COLO829 (cell line): ENCODE measurements at places on chromosomes 4 and X.

- DNase-seq = peak; percentile 89
Measured at GRCh38 chr4:140095694-140096482, 58.1 kb downstream of the MAML3 start.

- DNase-seq = no peak
Measured at GRCh38 chrX:46380148-46380752, 165.0 kb downstream of the ZNF674 start.

GRCh38 chr4:57156242-57156990, 46.2 kb upstream of the IGFBP7 start:
- DNase-seq = no peak

- DNase-seq = peak; percentile 64
Measured at GRCh38 chr4:108454227-108454626, 166.1 kb upstream of the RPL34 start.

DNA sequence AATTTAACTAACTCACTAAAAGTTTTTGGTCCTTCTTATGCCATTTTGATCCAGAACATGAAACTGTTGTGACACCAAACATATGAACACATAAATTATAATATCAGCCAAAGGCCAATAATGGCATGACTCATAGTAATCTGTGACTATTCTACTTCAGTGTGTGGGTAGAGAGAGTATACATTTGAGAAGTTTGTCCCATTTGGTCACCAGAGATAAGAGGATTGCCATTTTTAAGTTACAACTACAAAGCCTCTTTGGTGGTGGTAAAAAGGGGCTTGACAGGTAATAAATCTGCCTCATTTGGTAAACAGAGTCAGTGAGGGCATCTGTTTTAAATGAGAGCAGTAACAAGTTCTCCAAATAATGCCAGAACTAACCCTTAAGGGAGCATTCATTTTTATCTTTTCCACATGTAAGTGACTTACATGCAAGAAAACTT, 117.9 kb downstream of the TBC1D19 start:
- no peak for DNase-seq

DNA sequence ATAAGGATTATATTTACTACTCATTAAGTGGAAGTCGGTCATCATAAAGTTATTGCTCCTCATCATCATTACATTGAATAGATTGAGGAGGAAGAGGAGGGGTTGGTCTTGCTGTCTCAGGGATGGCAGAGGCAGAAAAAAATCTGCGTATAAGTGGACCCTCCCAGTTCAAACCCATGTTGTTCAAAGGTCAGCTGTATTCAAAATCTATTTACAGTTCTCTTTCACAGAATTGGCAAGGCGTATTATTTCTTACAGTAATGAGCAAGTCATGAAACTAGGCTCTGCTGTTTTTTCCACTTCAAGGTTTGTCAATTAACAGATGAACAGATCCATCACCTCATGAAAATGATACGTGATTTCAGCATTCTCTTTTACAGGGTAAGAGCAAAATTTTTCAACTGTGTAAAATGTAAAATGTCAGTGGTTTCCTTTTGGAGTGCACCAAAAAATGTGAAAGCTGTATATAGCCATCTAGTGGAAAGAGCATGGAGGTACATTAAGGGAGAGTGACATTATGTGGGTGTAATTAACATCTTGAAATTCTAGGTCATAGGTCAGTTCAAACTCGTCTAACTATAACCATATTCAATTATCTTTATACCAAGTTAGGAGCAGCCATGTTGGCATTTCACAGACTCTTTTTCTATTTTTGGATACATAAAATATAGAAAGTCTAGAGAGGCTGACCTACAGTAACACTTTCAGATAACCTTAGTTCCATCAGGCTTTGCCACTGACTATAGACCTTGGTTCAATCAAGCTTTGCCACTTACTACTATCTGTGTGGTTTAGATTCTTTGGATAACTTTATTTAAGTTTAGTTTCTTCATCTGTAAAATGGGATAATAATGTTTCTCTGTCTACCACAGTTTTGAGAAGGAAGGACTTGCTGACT, 30.1 kb downstream of the NEIL3 start:
- peak; percentile 43 for DNase-seq

GRCh38 chr4:126899331-126899801, 733.4 kb upstream of the INTU start:
- peak; percentile 76 for DNase-seq

DNA sequence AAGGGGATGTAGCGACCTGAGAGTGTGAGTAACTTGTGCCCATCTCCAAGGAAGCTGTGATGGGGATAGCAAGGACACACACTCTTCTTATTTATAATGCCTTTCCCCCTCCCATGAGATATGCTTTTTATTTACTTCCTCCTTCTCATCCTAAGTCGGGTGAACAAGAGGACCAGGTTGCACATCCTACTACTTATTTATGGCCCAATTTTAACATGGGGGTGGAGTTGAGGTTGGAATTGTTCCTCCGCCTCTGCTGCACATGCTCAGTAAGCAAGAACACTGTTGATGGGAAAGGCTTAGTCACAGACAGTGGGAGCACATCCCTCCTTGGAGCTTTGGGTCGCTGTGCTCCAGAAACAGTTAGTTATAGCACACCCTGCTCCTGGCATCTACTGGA, 15.2 kb upstream of the TLR8 start:
- no peak for DNase-seq

- no peak for DNase-seq
Measured at GRCh38 chr4:76784237-76784636, 113.7 kb downstream of the SOWAHB start.

GRCh38 chr4:8110071-8110986, 48.3 kb downstream of the ABLIM2 start:
- no peak for DNase-seq

DNA sequence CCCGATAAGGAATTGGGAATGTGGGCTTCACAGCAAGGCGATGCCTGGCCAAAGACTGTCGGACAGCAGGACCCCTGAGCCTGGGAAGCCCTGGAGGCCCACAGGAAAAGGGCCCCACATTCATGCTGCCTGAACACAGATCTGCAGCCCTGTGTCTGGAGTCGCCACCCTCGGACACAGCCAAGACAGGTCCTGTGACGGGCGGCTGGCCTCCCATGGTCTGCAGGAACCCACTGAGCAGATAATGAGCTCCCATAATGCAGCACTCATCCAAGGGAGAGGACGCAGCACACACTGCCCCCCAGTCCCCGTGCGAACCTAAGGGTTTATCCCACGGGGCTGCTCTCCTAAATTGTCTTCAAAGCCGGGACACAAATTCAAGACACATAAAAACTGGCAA, 30.6 kb downstream of the ZFYVE28 start:
- DNase-seq = no peak

DNA sequence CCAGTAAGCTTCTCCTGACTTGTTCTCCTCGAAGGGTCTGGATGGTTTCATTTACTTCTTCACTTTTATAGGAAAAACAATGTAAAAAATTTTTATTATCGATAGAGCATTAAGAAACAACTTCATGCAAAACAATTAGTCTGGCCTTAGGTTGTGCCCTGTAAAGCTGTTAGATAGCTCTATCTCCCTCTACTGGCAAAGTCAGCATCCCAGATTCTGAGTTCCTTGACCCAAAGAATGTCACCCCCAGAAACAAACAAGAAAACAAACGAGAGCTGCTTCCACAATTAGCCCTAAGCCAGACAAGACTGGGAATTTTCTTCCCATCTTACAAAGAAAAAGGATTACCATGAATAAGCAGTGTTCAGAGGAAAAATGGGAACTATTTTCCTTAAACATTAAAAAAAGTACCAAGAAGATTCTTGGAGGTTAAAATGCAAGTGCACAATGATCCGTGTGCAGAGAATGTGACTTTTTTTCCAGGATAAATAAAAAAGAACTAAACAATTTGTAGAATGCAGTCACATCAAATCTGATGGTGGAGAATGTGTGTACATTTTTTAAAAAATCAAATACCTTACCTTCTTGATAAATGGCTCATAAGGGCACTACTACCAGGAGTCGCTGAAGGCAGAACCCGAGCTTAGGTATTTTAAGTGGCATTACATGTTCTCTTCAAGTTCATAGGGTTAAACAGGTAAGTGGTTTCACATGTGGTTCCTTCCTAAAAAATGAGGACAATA, 293.2 kb downstream of the FBXO8 start:
- peak; percentile 54 for DNase-seq

- no peak for DNase-seq
Measured at GRCh38 chr4:52718123-52718522, 33.1 kb downstream of the ERVMER34-1 start.

GRCh38 chr4:185956544-185956940, 112.4 kb upstream of the TLR3 start:
- DNase-seq = no peak

DNA sequence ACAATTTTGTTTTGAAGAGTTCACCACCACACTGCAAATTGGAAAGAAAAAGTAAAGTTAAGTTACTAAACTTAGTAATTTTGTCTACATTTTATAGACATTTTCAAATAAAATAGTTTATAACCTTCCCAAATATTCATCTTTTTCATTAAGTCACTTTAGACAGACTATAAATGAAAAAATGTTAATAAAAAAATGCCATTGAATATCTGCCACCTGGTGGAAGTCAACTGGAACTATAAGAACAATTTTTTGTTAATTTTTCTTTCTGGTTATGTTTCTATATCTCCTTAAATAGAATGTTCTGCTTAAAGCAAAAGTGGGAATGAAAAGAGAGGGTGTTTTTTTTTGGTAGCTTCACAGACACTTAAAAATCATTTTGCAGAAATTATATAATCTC, 534.4 kb upstream of the PCDH10 start:
- peak; percentile 20 for DNase-seq

DNA sequence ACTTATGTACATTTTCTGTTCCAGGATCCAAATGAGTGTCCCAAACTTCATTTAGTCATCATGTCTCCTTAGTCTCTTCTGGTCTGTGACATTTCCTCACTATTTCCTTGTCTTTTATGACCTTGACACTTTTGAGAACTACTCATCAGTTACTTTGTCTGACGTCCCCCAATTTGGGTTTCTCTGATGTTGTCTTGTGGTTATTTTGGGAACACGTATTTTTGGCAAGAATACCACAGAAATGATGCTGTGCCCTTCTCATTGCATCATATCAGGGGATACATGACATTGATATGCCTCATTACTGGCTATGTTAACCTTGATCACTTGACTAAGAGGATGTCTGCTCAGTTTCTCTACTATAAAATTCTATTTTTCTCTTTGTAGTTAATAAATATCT, 308.8 kb downstream of the ZNF674 start:
- no peak for DNase-seq

GRCh38 chr4:112523008-112523721, 7.2 kb upstream of the NEUROG2 start:
- DNase-seq = no peak

GRCh38 chrX:149490100-149490499, 15.0 kb downstream of the IDS start:
- no peak for DNase-seq

- DNase-seq = no peak
Measured at GRCh38 chrX:77938083-77938680, 27.7 kb downstream of the ATP7A start.

DNA sequence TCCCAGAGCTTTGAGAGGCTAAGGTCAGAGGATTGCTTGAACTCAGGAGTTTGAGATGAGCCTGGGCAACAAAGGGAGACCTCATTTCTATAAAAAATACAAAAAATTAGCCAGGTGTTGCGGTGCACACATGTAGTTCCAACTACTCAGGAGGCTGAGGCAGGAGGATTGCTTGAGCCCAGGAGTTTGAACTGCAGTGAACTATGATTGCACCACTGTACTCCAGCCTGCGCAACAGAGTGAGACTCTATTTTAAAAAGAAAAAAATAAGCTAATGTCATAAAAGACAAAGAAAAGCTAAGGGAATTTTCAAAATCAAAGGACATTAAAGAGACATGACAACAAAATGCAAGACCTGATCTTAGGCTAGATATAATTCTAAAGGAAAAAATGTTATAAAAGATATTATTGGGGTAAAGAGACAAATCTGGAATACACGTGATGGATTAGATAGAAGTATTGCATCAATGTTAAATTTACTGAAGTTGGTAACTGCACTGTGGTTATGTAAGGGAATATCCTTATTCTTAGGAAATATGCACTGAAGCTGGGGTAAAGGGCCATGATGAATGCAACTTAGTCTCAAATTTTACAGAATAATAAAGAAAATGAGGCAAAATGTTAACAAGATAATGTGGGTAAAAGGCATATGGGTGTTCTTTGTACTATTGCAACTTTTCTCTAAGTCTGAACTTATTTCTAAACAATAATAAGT, 75.2 kb downstream of the SPRY1 start:
- no peak for DNase-seq

DNA sequence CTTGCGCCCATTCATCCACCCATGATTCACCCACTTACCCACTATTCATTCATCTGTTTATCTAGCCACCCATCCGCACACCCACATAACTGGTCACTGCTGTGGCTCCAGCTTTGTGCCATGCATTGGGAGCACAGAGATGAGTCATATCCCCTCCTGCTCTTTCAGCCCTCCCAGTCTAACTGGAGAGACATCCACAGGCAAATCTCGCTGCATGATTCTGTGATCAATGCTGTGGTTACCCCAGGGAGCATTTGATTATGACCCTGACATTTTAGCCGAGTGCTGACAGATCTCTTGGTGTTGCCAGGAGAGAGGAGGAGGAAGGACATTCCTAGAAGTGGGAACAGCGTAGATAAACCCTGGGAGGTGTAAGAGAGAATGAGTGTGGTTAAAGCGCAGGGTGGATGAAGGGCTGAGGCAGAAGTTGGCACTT, 10.4 kb upstream of the PORCN start:
- DNase-seq = peak; percentile 69

- no peak for DNase-seq
Measured at GRCh38 chrX:20620306-20620705, 353.6 kb upstream of the RPS6KA3 start.

DNA sequence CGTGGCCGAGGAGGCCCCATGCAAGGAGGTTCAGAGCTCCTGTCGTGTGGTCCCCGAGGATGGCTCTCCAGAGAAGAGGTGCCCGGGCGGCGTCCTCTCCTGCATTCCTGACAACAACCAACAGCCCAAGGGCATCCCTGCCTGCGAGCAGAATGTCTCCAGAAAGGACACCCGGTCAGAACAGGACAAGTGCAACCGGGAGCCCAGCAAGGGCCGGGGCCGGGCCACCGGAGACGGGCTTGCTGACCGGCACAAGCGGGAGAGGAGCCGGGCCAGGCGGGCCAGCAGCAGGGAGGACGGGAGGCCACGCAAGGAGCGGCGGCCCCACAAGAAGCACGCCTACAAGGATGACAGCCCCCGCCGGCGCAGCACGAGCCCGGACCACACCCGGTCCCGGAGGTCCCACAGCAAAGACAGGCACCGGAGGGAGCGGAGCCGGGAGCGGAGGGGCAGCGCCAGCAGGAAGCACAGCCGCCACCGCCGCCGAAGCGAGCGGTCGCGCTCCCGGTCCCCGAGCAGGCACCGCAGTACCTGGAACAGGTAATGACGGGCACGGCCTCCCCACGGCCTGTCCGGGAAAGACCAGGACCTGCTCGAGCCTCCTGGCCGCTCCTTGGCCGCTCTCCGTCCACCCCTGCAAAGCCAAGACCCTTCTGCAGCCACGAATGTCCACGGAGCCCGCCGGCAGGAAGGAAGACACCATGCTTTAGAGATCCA, 9.8 kb downstream of the AKAP17A start:
- no peak for DNase-seq
